Stimulated activated CD8-positive, alpha-beta memory T cell treated with anti-CD3 and anti-CD28 coated beads, Interleukin-4, amount 100 ng/mL, for 1 hour (primary cell): ENCODE measurements at places on chromosomes 12 and 14.

- DNase-seq: no peak
These were observed 493.3 kb downstream of the TMTC2 start for GRCh38 chr12:83179999-83180398.

DNA sequence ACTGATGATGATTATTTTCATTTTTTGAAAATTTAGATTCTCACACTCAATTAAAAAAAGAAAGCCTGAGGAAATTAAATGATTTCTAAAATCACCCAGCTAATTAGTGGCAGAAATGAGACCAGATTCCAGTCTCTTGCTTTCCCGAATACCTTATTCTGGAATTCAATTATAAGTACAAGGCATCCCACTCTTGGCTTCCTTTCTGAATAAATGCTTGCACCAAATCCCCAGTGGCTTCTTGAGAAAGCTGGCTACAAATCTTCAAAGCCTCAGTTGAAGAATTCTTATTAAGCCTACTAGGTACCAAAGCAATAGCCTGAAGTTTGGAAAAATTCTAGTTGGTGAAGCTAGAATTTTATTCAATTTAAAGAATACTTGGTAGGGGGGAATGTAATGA lies 476.6 kb downstream of the DIO2 start:
- no peak for DNase-seq

DNA sequence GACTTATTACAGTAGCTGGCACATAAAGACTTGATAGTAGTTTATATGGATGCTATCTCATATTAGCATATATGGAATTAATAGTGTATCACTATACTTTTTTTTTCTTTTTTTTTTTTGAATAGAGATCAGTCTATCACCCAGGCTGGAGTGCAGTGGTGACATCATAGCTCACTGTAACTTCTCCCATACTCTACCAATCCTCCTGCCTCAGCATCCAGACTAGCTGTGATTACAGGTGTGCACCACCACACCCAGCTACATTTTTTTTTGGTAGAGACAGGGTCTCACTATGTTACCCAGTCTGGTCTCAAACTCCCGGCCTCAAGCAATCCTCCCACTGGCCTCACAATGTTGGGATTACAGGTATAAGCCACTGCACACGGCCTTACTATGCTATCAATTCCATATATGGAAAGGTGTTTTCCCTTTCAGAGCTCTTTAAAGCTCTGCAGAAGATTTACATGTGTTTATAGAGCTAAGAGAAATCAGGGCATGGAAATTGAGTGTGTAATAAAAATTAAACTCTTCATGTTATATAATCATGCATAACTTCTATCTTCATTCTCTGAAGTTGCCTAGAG lies 1.8 kb upstream of the TBK1 start:
- no peak for DNase-seq

GRCh38 chr12:7155471-7156034 lies 25.4 kb downstream of the CLSTN3 start:
- DNase-seq: no peak

- DNase-seq: no peak
These were observed 32.8 kb upstream of the LUM start for GRCh38 chr12:91144053-91144452.

DNA sequence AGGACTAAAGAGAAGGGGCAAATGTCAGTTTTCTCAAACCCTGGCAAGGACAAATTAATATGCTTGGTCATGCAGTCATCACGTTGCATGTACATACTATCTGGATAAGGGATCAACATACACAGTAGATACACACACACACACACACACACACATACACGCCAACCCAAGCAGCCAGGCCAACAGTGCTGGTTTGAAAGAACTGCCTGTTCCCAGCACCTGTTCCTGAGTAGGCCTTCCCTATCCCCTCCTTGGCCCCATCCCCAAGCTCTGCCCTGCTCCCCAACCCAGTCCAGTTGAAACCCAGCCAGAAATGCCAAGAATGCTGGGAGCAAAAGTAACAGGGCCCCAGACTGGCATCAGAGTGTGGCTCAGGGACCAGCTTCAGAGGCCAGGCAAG lies 4.4 kb downstream of the ITGA7 start:
- no peak for DNase-seq

GRCh38 chr12:53984901-53985691 lies at the start of gene HOXC10:
Gene HOXC10 (plus strand): TSS chr12:53985146. CDS start chr12:53985260, 114 bp downstream.
- DNase-seq: peak; percentile 59

- DNase-seq: no peak
These were observed 23.8 kb upstream of the LRTM2 start for GRCh38 chr12:1796515-1797010.

- no peak for DNase-seq
These were observed 257.1 kb downstream of the EFCAB11 start for GRCh38 chr14:89697281-89698060.

DNA sequence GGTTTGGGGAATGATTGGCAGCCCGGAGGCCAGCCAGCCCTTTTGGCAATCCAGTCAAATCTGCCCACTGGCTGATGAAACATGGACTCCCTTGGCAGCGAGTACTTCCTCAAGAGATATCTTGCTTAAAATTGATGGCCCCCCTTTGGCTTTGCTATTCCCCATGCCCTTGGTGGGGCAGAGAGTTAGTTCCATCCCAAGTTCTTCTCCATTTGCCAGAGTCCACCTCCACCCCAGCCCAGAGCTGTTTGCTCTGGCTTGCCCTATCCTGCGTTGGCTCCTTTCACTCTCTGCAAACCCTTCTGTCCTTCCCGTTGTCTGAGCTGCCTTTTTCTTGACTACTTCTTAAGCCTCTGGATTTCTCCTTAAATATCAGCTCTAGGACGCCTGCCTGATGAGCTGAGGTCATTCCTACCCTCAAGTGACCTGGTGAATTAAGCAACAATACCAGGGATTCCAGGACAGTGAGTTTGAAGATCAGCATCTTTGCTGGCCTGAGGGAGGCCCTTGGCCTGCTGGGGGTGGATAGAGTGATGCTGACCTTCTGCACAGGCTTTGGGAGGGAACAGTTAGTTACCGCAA lies 212.0 kb downstream of the CACNA1C start:
- DNase-seq: no peak

- no peak for DNase-seq
These were observed 114.8 kb downstream of the SMOC1 start for GRCh38 chr14:69994002-69994401.

- no peak for DNase-seq
These were observed 24.5 kb downstream of the PDZRN4 start for GRCh38 chr12:41212625-41213024.

- DNase-seq: no peak
These were observed 15.7 kb downstream of the PLEKHG7 start for GRCh38 chr12:92718483-92718990.

DNA sequence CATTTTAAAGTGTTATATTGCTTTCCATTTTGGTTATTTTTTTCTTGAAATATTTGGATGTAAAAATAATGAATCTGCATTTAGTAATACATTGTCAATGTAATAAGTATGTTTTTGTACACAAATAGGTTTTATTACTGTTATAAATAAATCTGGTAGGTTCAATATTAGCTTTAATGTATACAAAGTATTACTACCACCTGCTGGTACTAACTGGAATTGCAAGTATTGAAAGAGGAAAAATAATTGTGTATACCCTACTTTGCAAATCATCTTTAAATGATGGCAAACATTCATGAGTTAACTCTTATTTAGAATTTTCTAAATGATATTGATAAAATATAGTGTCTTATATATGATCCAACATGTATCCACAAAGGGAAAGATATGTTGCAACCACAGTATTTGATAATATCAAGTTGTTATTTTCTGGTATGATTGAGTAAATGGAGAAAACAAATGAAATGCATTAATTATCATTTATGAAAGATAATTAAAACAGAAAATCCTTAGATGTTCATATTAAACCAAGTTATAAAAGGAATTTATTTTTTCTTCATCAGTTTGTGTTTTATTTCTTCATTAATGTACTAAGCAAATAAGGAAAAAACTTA lies 3.2 kb downstream of the OR4K2 start:
- no peak for DNase-seq

DNA sequence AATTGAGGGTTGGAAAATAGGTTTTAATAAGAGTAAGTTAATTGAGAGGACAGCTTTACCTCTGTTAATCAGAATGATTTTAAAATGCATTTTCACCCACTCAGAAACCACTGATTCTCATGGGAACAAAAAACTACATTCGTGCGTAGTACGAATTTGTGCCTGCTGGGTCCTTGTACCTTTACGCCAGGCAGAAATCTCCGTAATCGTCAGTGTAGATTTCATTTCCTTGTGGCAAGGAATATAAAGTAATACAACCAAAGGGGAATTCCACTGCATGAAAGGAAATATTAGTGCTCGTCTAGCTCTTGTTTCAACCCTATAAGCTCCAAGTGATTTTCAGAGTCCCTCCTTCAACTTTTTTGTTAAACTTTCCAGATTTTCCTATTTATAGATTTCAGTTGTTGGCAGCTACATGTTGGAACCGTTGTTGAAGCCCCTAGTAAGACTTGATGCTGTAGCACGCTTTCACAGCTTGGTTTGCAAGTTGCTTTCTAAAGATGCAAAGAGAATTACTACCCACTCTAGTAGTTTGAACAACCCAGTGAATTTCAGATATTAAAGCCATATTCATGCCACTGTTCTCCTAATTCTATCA lies 90.6 kb downstream of the ETV6 start:
- DNase-seq: no peak

GRCh38 chr14:79712302-79712950 lies 498.9 kb downstream of the DIO2 start:
- DNase-seq: no peak

- DNase-seq: no peak
These were observed 916.5 kb downstream of the TMEM121 start for GRCh38 chr14:106442857-106443256.

- no peak for DNase-seq
These were observed 53.5 kb downstream of the IGF1 start for GRCh38 chr12:102426599-102427542.

GRCh38 chr12:56206452-56207166 lies 15.1 kb downstream of the RNF41 start:
- DNase-seq: no peak

DNA sequence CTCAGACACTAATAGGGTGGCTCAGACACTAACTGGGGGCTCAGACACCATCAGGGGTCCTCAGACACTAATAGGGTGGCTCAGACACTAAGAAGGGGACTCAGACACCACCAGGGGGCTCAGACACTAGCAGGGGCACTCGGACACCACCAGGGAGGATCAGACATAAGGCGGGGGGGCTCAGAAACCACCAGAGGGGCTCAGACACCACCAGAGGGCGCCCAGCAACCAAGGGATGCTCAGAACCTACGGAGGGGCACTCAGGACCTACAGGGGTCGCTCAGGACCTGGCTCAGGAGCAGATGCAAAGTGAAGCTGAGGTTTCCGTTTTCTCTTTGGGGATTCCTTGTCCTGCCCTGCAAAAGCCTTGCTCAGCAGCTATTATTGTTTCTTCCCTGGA lies 448.5 kb downstream of the TMEM121 start:
- DNase-seq: peak; percentile 40

GRCh38 chr14:100807496-100807895 lies 18.4 kb upstream of the MEG3 start:
- no peak for DNase-seq

DNA sequence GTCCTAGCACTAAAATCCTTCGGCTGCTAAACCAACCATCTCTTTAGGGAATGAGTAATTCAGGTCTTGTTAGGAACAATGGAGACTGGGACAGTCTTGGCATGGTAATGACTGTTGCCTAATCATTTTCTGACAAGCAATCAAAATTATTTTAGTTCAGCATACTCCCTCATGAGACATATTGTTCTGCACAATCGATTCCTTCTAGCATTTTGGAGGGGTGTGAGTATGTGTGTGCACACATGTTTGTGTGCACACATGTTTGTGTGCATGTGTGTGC lies 2.1 kb upstream of the KRT1 start:
- no peak for DNase-seq

GRCh38 chr12:9730011-9730410 lies 2.9 kb downstream of the CLECL1 start:
- no peak for DNase-seq

GRCh38 chr12:107533218-107533617 lies 152.4 kb upstream of the PWP1 start:
- DNase-seq: no peak

DNA sequence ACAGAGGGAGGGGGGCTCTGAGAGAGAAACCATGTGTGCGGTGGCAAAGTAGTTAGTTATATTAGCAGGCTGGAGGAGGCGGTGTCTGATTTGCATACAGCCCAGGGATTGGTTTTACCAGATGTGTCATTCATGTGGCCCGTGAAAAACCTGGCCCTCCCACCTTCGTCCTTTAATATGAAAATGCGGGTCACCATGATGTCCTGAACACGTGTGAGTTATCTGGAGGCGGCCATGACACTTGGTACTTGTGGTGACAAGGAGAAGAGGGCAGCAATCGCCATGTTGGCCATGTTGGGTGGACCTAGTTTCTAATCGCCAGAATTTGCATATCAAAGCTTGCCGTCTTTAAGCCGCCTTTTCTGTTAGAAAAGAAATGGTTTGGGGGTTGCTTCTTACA lies 108.8 kb downstream of the RAD51B start:
- DNase-seq: no peak

DNA sequence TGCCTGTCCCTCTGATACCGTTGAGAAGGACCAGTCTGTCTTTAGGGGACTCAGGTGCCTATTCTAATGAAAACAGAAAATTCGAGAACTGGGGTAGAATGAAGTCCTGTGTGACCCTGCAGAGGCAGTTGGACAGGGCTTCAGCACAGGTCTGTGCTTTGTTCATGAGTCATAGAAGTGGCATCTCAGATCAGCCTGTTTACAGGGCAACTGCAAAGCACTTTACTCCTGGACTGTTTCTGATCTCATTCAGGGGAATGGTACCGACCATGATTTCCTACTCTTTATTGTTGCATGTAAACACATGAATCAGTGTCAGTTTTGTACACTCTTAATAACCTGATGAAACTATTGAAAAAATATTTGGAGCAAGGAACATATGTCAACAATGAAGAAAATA lies 1517.0 kb downstream of the AACS start:
- no peak for DNase-seq

- no peak for DNase-seq
These were observed 40.2 kb downstream of the SLC2A13 start for GRCh38 chr12:40065636-40066035.

GRCh38 chr12:121781998-121782979 lies 11.2 kb downstream of the RHOF start:
- no peak for DNase-seq

- DNase-seq: no peak
These were observed 188.9 kb downstream of the TMEM132C start for GRCh38 chr12:128455851-128456250.

GRCh38 chr14:61584331-61584741 lies 111.0 kb upstream of the HIF1A start:
- DNase-seq: no peak
